ENCODE measurements at places on chromosomes 11 and 22.

- DNase-seq = no peak
- H3K4me3 ChIP-seq = no peak overlapping the region
- no peaks in the 10 kb centered on the region for H3K4me1 ChIP-seq
Observed at GRCh38 chr11:680970-681369, 14.1 kb downstream of the DEAF1 start.

- H3K4me1 ChIP-seq = no peaks in the 10 kb centered on the region
- no peak overlapping the region for H3K4me3 ChIP-seq
- H3K27ac ChIP-seq = no peak overlapping the region
- no peaks in the 10 kb centered on the region for H3K36me3 ChIP-seq
- DNase-seq = no peak
- H3K27me3 ChIP-seq = no peaks in the 10 kb centered on the region
Observed at GRCh38 chr11:117186431-117186761, 7.9 kb downstream of the SIDT2 start.

DNA sequence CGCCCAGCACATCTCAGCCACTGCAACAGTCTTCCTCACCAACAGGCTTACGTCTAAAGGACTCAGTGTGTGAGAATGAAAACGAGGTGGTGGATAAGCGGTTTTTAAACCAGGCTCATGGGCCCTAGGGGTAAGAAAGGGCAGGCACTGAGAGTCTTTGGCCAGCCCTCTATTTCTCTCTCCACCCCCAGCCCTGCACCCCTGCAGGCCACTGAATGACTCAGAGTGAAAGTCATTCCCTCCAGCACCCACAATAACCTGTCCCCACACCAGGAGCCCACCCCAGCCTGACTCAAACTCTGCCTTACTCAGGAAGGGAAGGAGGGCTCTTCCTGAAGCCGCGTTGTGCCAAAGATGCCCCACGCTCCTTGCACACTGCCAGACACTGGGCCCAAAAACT is 72.0 kb downstream of the LARGE1 start:
- peaks cover 27% of the 10 kb centered on the region for H3K4me1 ChIP-seq
- no peak overlapping the region for H3K27ac ChIP-seq
- no peaks in the 10 kb centered on the region for H3K36me3 ChIP-seq

DNA sequence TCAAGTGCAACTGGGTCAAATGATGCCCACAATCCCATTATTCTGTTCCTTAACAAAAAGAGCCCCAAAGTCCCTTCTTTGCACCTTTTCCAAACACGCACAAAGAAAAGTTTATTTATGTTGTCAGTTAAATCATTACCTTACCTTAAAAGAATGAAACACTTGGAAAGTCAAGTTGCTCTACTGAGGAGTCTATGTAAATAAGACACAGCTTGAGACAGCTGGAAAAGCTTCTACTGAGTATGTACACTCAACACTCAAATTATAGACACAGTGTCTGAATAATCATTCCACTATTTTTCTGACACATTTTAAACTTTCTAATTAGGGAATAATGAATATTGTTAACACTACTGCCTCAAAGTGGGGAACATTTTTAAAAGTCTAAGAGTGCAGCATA is 21.6 kb upstream of the PHLDA2 start:
- no peak for DNase-seq
- peak overlapping the region; percentile 44 for H3K27ac ChIP-seq
- peaks cover 29% of the 10 kb centered on the region for H3K4me1 ChIP-seq

GRCh38 chr11:72712168-72712751 is 38.0 kb upstream of the PDE2A start:
- DNase-seq = no peak
- H3K27ac ChIP-seq = no peak overlapping the region
- H3K4me1 ChIP-seq = no peaks in the 10 kb centered on the region
- H3K36me3 ChIP-seq = no peaks in the 10 kb centered on the region

- peaks cover 21% of the 10 kb centered on the region for H3K4me1 ChIP-seq
- no peak overlapping the region for H3K4me3 ChIP-seq
- no peak overlapping the region for H3K27ac ChIP-seq
- no peaks in the 10 kb centered on the region for H3K27me3 ChIP-seq
- no peak for DNase-seq
Observed at GRCh38 chr22:44554411-44554810, 56.4 kb upstream of the RTL6 start.

GRCh38 chr11:108224366-108224765 is 1.5 kb downstream of the ATM start:
- peak overlapping the region; percentile 95 for H3K27ac ChIP-seq
- peak overlapping the region; percentile 99 for H3K4me3 ChIP-seq
- peaks cover 17% of the 10 kb centered on the region for H3K36me3 ChIP-seq
- DNase-seq = no peak

- no peak overlapping the region for H3K27ac ChIP-seq
- peaks cover 18% of the 10 kb centered on the region for H3K4me1 ChIP-seq
- no peak for DNase-seq
- no peak overlapping the region for H3K4me3 ChIP-seq
- no peaks in the 10 kb centered on the region for H3K36me3 ChIP-seq
- H3K27me3 ChIP-seq = no peaks in the 10 kb centered on the region
Observed at GRCh38 chr11:62492586-62492985, 54.0 kb downstream of the AHNAK start.

- no peak overlapping the region for H3K4me3 ChIP-seq
- H3K4me1 ChIP-seq = peaks cover 34% of the 10 kb centered on the region
- no peaks in the 10 kb centered on the region for H3K36me3 ChIP-seq
- no peaks in the 10 kb centered on the region for H3K27me3 ChIP-seq
- no peak for DNase-seq
- no peak overlapping the region for H3K27ac ChIP-seq
Observed at GRCh38 chr11:110835106-110835505, 122.9 kb upstream of the ARHGAP20 start.

DNA sequence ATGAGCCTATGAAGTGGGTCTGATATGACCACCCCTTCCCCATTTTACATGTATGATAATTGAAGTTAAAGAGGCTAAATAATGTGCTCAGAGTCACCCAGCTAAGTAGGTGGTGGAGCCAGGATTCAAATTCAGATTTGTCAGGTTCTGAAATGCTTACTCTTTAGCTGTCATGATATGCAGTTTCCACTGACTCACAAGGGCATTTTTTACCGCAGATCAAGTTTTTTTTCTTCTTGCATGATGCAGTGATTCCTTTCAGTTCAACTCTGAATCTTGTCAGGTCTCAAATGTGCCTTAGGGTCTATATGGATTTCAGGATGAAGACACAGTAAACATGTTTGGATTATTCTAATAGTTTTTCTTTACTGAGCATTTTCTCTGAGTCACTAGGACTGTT is 12.6 kb upstream of the TRIM44 start:
- no peaks in the 10 kb centered on the region for H3K27me3 ChIP-seq
- H3K4me1 ChIP-seq = no peaks in the 10 kb centered on the region
- no peak overlapping the region for H3K27ac ChIP-seq
- H3K36me3 ChIP-seq = no peaks in the 10 kb centered on the region
- no peak overlapping the region for H3K4me3 ChIP-seq
- peak; percentile 71 for DNase-seq

DNA sequence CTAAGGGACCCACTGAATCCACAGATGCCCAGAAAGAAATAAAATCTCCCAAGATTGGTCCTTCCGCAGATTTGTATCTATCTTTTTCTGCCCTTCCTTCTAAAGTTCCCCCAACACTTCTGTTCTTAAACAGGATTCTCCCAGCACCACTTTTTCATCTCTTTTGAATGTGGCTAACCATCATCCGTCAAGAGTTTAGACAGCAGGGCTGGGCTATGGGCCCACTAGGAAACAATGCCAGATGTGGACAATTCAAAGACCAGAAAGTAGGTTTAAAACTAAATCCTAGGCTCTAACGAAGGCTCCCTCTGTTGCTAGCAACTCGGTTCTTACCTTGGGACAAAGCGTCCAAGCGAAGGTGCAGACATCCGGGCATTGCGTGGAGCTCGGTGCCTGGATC is 100.0 kb downstream of the AMBRA1 start:
- H3K36me3 ChIP-seq = peaks cover 3% of the 10 kb centered on the region
- no peak overlapping the region for H3K27ac ChIP-seq
- peaks cover 9% of the 10 kb centered on the region for H3K4me1 ChIP-seq

DNA sequence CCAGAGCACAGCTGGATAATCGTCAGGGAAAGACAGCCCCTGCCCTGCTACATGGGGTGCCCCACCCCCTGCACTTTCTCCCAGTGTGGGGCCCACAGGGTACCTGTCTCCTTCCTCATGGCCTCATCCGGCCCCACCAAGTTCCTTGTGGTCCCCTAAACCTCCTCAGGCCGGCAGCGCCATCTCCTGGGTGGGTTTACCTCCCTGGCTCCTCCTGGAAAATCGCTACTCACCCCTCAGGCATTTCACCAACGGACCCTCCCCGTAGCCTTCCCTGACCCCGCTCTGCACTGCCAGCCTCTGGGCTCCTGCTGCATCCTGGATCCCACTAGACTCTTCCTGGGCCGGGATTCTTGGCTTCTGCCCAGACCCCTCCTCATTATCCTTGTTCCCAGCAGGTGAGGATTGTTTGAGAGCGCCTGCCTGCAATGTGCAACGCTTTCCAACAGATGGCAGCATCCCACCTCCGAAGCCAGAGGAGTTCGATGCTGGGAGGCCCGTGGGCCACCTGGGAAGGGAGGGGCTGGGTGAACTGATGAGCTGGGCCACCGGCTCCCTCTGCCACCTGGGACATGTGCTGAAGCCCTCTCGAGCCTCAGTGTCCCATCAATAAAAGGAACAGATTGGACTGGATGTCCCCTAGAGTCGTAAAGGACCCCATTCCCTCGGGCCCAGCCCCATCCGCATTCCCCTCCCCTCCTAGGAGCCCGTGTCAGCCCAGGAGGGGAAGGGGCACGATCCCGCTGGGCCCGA is 44.2 kb upstream of the TTLL12 start:
- no peaks in the 10 kb centered on the region for H3K36me3 ChIP-seq
- H3K4me3 ChIP-seq = no peak overlapping the region
- no peak overlapping the region for H3K27ac ChIP-seq

DNA sequence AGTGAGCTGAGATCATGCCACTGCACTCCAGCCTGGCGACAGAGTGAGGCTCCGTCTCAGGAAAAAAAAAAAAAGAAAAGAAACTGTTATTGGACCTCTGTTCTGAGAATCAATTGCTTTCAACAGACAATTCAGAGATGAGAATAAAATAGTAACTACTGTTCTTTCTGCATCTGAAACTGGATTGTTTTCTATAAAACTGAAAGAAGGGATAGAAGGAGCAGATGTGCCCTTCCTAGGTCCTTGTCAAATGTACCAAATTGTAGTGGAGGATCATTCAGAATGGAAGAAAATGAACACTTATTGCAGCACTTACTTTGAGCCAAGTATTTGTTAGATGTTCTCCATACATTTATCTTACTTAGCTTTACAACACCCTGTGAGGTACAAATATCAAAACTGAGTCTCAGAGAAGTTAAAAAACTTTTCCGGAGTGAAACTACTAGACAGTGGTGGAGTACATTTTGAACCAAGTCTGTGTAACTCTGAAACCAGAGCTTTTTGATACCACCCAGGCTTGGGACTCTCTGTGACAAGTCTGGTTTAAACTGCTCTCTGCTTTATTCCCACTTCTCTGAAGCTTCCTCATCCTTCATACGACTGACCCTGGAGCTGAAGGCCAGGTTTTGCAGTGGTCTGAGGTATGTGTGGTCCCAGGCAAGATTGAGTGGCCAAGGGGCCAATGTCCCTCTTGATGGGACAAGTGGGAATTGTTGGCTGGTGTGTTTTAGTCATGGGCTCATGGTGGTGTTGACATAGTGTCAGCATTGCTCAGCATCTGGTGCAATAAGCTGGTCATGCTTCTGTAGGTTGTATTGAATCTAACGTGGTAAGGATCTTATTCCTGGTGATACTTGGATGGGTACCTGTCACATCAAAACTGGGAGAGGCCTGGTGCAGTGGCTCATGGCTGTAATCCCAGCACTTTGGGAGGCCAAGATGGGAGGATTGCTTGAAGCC is 48.2 kb upstream of the CCDC134 start:
- no peaks in the 10 kb centered on the region for H3K36me3 ChIP-seq
- peak; percentile 18 for DNase-seq
- H3K27ac ChIP-seq = no peak overlapping the region
- H3K4me1 ChIP-seq = no peaks in the 10 kb centered on the region
- H3K4me3 ChIP-seq = no peak overlapping the region
- H3K27me3 ChIP-seq = peaks cover 5% of the 10 kb centered on the region

GRCh38 chr11:113270080-113270479 is 44.3 kb upstream of the TTC12 start:
- H3K4me3 ChIP-seq = no peak overlapping the region
- DNase-seq = no peak
- no peaks in the 10 kb centered on the region for H3K27me3 ChIP-seq
- no peaks in the 10 kb centered on the region for H3K4me1 ChIP-seq
- no peak overlapping the region for H3K27ac ChIP-seq

GRCh38 chr11:63737718-63738117 is 30.9 kb downstream of the ZFTA start:
- no peak overlapping the region for H3K4me3 ChIP-seq
- peaks cover 7% of the 10 kb centered on the region for H3K4me1 ChIP-seq
- DNase-seq = no peak
- H3K36me3 ChIP-seq = no peaks in the 10 kb centered on the region
- H3K27ac ChIP-seq = no peak overlapping the region

- no peaks in the 10 kb centered on the region for H3K27me3 ChIP-seq
- DNase-seq = no peak
- no peaks in the 10 kb centered on the region for H3K36me3 ChIP-seq
- H3K27ac ChIP-seq = no peak overlapping the region
- peaks cover 44% of the 10 kb centered on the region for H3K4me1 ChIP-seq
- H3K4me3 ChIP-seq = no peak overlapping the region
Observed at GRCh38 chr11:103623933-103624332, 412.5 kb upstream of the DDI1 start.

DNA sequence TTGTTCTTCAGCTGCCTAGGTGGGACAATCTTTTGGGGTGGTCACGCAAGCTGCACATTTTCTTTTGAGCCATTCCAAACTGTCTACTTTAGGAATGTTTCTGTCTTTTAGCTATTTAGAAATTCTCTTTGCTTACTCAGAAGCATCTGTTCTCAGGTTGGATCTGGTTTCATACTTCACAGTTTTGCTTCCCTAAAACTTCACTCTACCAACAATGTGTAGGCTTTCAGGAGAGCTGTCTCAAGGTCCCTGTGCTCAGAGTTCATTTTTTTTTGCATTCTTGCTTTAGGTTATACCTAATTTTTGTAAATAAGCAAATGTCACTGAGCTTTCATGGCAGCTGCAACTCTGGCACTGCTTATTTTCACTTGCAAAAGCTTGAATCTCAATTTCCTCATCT is 36.7 kb downstream of the CCDC90B start:
- H3K27me3 ChIP-seq = no peaks in the 10 kb centered on the region
- 0 out of 2 replicates have a peak, but pooled peaks cover 5% of the 10 kb centered on the region for H3K36me3 ChIP-seq
- no peak overlapping the region for H3K4me3 ChIP-seq

- peaks cover 14% of the 10 kb centered on the region for H3K36me3 ChIP-seq
- H3K27ac ChIP-seq = peak overlapping the region; percentile 81
- H3K27me3 ChIP-seq = no peaks in the 10 kb centered on the region
- peaks cover 12% of the 10 kb centered on the region for H3K4me1 ChIP-seq
- peak overlapping the region; percentile 85 for H3K4me3 ChIP-seq
Observed at GRCh38 chr22:31400023-31400397, 606 bp downstream of the DRG1 start.

GRCh38 chr11:12089473-12089872 is 20.9 kb upstream of the MICAL2 start:
- H3K27me3 ChIP-seq = no peaks in the 10 kb centered on the region
- peaks cover 53% of the 10 kb centered on the region for H3K4me1 ChIP-seq
- H3K27ac ChIP-seq = peak overlapping the region; percentile 100
- no peak for DNase-seq
- H3K36me3 ChIP-seq = no peaks in the 10 kb centered on the region

Measured in GM23248 (cell line).